ENCODE measurements at places on chromosomes 3 and 15.
A peak's percentile ranks its signal among the peaks of the same experiment; 100 is the strongest.

DNA sequence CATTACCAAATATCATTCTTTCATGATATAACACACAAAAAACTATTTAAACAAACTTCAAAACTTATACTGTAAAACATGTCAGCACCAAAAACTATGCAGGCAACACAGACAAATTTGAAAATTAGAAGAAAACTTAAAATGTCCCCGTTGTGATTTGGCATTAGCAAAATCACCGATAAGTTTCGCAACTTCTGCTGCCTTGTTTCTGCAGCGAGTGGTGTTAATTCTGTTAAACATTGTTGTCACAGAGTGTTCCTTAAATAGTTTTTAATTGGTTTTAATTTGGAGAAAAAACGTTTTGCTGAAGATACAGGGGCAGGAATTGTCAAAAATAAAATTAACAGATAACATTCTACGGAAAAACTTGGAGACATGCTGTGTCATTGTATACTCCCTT, 160.6 kb downstream of the RPLP1 start:
- no peak for DNase-seq

GRCh38 chr3:188899881-188900280, 271.9 kb upstream of the TPRG1 start:
- no peak for DNase-seq

- no peak for DNase-seq
Measured at GRCh38 chr3:98095882-98096281, 8.9 kb downstream of the OR5AC2 start.

- DNase-seq: no peak
Measured at GRCh38 chr15:77327844-77328529, 91.9 kb downstream of the PEAK1 start.

DNA sequence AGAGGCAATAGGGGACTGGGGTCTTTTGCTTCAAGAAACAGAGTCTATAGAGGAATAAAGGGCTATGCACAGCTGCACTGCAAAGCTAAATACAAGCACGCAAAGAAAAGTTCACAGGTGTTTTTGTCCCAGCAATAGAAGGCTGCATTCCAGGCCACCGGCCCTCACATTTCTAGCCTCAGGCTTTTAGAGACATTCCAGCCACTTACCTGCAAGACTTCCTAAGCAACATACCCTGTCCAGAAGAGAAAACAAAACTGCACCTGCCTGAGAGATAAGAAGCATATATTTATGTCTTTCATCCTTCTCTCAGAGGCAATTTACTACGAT, 220.5 kb downstream of the OPA1 start:
- no peak for DNase-seq

DNA sequence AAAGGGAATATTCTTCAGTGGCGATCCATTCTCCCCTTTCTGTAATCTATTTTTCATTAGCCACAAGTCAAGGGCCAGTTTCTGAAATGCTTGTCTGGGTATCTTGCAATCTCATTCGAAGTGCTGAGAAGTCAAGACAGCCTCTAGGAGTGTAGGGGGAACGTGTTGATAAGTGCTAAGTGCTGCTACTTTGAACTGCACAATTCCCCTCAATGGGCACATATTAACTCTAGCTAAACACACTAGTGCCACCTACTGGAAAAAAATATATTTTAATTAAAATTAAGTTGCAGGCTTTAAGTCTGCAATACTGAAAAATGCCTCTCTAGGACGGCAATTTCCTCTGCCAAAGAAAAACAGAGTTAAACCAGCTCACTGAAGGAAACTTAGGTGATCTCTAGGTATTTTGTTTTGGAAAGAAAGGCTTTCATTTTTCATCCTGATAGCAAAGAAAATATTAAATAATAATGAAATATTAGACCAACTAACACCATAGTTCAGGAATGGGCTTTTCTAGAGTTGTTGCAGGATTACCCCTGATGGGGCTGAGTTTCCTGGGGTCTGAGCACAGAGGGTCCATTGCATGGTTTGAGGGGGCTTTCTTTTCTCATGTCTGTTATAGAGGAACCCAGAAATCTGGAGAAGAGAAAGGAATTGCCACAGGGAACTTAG, 181.9 kb upstream of the KBTBD8 start:
- DNase-seq: peak; percentile 7

- no peak for DNase-seq
Measured at GRCh38 chr3:173702561-173702960, 305.0 kb downstream of the NLGN1 start.

- no peak for DNase-seq
Measured at GRCh38 chr3:127821394-127821793, 921 bp downstream of the MGLL start.

DNA sequence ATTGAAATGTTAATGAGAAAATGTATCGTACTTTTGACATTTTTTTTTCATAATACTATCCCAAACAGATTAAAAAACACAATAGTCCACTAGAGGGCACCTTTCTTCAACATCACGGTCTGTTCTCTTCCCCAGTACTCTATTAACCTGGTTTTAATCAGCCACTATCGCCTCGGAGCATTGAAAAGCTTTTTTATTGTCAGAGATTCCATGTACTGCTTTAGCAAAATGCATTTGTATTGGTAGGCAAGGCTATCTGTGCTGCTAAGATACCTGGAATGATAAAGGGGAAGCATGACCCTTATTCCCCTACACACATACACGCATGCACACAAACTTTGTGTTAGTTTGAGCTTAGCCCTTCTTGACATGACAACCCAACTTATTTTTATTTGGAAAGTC, 160.1 kb upstream of the IL12A start:
- no peak for DNase-seq

- DNase-seq: no peak
Measured at GRCh38 chr3:117549716-117550115, 840.1 kb downstream of the TUSC7 start.

- DNase-seq: no peak
Measured at GRCh38 chr15:78676424-78677110, 35.6 kb upstream of the CHRNB4 start.

GRCh38 chr3:60708191-60708975, 542.9 kb downstream of the FHIT start:
- no peak for DNase-seq

DNA sequence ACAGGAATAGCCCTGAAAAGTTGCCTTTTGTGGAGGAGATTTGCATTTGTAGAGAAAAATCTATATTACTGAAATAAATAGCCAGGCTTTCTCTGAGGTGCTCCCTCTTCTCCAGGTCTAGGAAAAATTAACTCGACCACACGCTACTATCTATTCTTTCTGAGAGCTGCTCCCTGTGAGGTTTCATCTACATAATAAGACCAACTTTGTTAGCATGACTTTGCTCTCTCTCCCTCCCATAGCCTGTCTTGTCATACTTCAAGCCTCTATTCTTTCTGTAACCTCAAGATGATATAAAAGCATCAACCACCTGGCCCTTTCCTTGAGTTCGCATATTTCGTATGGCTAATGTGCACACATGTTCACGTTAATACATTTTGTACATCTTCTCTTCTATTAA, 75.8 kb upstream of the STRIT1 start:
- DNase-seq: no peak

- DNase-seq: no peak
Measured at GRCh38 chr3:102531686-102532085, 96.9 kb downstream of the ZPLD1 start.

DNA sequence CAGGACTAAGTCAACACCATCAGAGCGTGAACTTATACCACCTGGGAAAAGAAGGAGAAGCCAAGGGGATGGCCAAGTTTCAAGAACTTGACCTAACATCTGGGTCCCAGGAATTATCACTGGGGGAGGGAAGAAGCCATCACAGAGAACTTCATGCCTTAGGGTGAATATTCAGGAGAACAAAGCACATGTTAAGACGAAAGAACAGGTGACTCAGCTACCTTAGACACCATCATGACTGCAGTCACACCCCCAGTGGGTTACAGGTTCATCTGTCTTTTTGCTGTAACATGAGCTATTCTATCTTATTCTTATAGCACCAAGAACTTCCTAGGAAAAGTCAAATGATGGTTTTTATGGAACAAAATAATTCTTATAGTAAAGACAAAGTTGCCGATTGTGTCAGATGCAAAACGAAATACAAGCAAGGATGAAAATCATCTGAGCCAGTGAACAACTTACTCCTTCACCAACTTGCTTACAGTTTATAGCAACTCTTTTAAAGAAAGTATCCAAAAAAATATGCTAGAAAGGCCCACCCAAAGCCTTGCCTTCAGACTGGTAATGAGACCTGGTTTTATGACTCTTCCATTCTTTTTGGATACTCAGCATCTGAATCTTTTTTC, 72.0 kb downstream of the TPRA1 start:
- no peak for DNase-seq

DNA sequence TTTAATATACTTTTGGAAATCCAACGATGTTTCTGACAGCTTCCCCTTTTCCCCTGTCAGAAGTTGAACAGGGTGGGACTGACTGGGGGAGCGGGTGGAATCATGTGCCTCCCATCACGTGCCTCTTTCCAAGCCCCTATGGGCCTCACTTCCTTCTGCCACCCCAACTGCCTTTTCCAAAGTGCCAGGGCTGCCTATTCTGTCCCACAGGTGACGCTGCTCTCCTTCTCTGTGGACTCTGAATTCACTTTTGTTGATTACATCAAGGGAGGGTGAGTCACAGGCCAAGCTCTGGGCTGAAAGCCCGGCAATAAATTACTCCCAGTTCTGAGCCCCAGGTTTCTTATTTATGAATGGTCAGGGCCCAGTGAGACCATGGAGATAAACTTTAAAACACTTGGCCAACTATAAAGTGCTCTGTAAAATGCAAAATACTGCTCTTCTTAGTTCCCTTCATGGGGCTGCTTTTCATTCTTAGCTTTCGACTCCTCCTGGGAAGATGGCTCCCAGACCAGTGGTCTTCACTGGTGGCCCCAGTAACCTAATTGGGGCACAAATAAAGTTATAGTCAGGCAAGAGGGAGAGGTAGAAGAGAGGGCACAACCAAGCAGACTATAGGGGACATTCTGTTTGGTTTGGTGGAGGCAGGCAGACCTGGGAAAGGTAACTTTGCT, 12.3 kb downstream of the CPNE9 start:
- DNase-seq: peak; percentile 23

DNA sequence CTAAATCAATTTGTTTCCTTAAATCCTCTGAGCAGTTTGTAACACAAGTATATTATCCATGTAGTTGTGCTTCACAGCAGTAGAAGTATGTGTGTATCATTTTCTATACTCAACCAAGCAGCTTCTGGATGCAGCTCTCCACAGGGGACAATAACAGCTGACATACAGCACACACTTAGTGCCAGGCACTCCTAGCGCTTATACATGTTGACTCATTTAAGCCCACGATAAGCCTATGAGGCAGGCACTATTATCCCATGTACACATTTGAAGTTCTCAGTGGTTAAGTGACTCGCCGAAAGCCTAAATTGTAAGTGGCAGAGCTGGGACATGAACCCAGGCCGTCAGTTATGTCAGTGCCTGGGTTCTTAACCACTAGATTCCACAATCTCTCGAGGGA, 20.3 kb upstream of the LPP start:
- no peak for DNase-seq

DNA sequence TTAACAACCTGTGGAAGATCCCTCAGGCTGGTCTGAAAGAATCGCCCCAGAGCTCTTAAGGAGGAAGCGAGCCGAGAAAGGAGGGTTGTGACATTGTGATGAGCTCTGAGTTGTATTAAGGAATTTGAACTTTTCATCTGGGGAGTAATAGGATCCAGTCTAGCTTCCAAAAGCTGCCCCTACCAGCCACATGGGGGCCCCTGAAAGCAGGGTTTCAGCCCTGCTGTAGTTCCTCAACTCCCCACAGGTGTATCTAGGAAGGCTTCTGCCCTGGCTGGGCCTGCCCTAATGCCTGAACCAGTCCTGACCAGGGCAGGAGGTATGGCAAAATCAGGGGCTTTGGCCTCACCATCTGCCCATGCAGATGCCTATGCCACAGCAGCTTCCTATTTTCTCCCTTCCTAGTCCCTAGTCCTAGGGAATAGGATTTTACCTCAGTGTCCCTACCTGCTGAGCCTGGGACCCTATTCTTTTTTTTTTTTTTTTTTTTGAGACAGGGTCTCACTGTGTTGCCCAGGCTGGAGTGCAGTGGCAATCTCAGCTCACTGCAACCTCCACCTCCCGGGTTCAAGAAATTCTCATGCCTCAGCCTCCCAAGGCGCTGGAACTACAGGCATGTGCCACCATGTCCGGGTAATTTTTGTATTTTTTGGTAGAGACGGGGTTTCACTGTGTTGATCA, 5.0 kb upstream of the AP3S2 start:
- peak; percentile 32 for DNase-seq

DNA sequence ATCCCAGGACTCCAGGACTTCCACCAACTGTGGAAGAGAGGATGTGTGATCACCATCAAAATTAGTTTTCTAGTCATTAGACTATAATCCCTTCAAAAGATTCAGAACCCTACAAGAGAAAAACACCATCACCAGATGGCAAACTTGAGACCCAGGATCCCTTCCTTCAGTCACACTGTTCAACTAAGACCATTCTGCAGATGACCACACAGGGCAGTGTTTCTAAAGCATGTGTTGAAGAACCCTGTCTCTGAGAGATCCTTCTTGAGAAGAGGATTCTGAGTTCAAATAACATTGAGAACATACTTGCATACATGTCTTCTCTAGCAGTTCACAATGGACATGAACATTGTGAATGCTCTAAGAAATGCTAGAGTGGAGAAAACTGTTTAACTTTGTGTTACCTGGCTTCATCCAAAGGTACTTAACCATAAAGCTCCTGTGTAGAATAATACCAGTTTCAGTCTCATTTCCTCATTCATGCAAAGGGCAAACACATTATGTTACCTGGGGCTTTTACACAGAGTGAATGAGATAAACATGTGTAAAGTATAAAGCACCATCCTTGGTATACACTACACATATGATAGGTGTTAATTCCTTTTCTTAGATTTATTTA, 2.4 kb upstream of the ADGRG7 start:
- DNase-seq: no peak

GRCh38 chr3:69085168-69085832, 563 bp downstream of the ARL6IP5 start:
- DNase-seq: no peak

All from activated CD4-positive, alpha-beta T cell treated with anti-CD3 and anti-CD28 coated beads for 4 hours (primary cell).